ENCODE measurements at places on chromosomes 3 and 15. TPM values are rescaled to one million over a fixed set of nuclear protein-coding genes. Genes with fewer than 3 reads are reported as not detected.

The ADAMTS17 gene
- 1.5 TPM for total RNA-seq

The DNAH1 gene
- total RNA-seq, result 1.2 TPM

The SCAMP5 gene
- total RNA-seq, result 0.68 TPM

The MOBP gene
- not detected for total RNA-seq

The BFSP2 gene
- total RNA-seq, result not detected

The DALRD3 gene
- 41.2 TPM for total RNA-seq

The RTP1 gene
- not detected for total RNA-seq

The RETNLB gene
- not detected for total RNA-seq

The ZNF774 gene
- 0.09 TPM for total RNA-seq

The U2SURP gene
- 22.3 TPM for total RNA-seq

The SYNPR gene
- total RNA-seq, result not detected

The PRSS50 gene
- not detected for total RNA-seq

The FEZF2 gene
- total RNA-seq, result not detected

The CRYBG3 gene
- 15.5 TPM for total RNA-seq

The KCNH8 gene
- total RNA-seq, result not detected

The NPAP1 gene
- total RNA-seq, result not detected

The FAN1 gene
- total RNA-seq, result 9.2 TPM

The ROBO1 gene
- 20.8 TPM for total RNA-seq

The C15orf39 gene
- total RNA-seq, result 16.9 TPM

The MAGEL2 gene
- 0.47 TPM for total RNA-seq

The STAC gene
- 2.1 TPM for total RNA-seq

The SHC4 gene
- total RNA-seq, result 5.6 TPM

The ADAMTS7 gene
- total RNA-seq, result 30.8 TPM

The C3orf22 gene
- not detected for total RNA-seq

The CYP19A1 gene
- not detected for total RNA-seq

The COLQ gene
- total RNA-seq, result 0.09 TPM

The EFCC1 gene
- total RNA-seq, result not detected

The EXD1 gene
- not detected for total RNA-seq

The C3orf20 gene
- total RNA-seq, result 0.09 TPM

The IL12A gene
- total RNA-seq, result not detected

The TRPM1 gene
- not detected for total RNA-seq

The SLC27A2 gene
- total RNA-seq, result not detected

The CACNA2D3 gene
- total RNA-seq, result not detected

The CATSPER2 gene
- not detected for total RNA-seq

The CCR4 gene
- total RNA-seq, result under 0.01 TPM

The LRRC28 gene
- total RNA-seq, result 21.1 TPM

The CACNA1D gene
- not detected for total RNA-seq

The TM4SF1 gene
- 223 TPM for total RNA-seq

The BSN gene
- 0.12 TPM for total RNA-seq

The TRIM71 gene
- total RNA-seq, result 1.5 TPM

The SCG5 gene
- 9.9 TPM for total RNA-seq

The FURIN gene
- 51.8 TPM for total RNA-seq

The MME gene
- 143 TPM for total RNA-seq

The COX17 gene
- 11.7 TPM for total RNA-seq

The SAMMSON gene
- not detected for total RNA-seq

The TIMMDC1 gene
- total RNA-seq, result 46.9 TPM

Data from pericardium fibroblast (primary cell).